AML-193 (cell line): ENCODE measurements at places on chromosomes 12 and 14.

DNA sequence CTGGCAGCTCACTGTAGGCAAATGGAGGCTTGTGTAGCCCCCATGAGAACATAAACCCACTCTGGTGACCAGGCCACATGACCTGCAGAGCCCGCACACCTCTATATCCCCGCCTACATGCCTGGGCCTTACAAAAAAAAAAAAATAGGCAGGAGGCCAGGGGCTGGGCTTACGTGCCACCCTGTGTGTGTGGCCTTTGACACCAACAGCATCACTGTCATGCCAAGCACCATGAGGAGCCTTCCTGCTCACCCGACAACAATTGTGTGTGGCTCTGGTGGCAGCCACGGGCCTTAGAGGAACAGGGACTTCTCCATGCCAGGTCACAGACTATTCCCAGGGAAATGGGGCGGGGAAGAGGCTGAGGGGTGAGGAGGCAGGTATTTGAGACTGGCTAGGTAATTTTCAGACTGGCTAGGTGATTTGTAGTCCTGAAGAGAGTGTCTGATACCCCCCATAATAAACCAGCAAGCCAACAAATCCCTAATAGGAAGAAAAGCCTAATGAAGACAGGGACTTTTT lies 140.0 kb downstream of the DPF3 start:
- no peak for DNase-seq

DNA sequence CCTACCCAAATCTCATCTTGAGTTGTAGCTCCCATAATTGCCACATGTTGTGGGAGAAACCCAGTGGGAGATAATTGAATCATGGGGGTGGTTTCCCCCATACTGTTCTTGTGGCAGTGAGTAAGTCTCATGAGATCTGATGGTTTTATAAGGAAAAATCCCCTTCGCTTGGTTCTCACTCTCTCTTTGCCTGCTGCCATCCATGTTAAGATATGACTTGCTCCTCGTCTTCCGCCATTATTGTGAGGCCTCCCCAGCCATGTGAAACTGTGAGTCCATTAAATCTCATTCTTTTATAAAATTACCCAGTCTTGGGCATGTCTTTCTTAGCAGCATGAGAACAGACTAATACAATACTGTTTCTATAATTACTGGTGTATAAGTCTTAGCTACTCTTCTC lies 6.5 kb upstream of the BCAT1 start:
- no peak for DNase-seq

- DNase-seq, result no peak
Measured at GRCh38 chr12:31321186-31321896, 4.6 kb downstream of the SINHCAF start.

DNA sequence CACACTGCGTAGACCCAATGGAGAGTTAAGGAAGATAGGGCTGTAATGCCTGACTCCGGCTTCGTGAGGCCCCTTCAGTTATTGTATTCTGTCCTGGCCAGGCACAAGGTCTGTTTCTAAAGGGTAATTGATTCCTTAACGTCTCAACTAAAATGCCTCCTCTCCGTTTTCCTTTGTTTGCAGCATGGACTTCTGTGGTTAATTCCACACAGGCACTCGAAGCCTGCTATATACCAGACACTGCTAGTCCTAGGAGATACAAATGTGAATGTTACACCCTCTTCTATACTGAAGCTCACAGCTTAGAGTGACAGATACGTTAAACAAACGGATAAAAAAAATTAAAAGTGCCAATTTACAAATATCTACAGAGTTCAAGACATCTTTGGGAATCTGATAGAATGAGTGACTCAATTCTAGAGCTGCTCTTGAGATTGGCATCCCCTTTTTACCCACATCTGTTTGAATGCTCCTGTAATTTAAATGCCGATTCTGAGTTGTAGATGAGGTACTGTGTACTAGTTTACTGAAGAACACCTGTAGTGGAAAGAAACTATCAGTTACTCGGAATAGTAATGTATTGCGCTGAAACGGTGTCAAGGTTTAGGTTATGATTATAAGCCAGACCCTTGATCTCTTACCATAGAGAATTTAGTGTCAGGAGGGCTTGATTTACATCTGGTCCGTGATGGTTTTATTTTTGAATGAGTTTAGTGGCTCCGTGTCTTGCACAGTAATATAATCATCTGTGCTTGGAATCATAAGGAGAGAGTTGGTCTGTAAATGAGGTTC lies 784 bp downstream of the PSMA6 start:
- no peak for DNase-seq

DNA sequence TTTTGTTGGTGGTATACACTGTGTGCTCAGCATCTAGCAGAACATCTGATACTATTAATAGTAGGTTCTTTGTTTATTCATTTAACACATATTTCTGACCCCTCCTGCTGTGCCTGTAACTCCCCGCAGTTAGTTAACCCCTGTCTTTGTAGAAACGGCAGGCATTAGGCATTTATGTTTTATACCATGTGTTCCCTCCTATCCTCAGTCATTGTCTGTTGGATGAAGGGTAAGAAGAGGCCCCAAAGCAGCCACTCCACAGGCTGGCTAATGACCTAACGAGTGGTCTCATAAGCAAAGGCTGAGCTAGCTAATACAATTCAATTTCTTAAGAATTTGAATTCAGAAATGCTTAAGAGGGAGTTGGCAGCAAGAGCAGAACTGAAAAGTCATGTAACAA lies 170.8 kb downstream of the TMX1 start:
- no peak for DNase-seq

- DNase-seq, result no peak
Measured at GRCh38 chr12:68178774-68179439, 19.4 kb upstream of the IFNG start.
